Vagina (tissue), 2 donors: ENCODE measurements at places on chromosomes 6 and 20. TPM values are rescaled to one million over a fixed set of nuclear protein-coding genes. Genes with fewer than 3 reads are reported as not detected.

DNA sequence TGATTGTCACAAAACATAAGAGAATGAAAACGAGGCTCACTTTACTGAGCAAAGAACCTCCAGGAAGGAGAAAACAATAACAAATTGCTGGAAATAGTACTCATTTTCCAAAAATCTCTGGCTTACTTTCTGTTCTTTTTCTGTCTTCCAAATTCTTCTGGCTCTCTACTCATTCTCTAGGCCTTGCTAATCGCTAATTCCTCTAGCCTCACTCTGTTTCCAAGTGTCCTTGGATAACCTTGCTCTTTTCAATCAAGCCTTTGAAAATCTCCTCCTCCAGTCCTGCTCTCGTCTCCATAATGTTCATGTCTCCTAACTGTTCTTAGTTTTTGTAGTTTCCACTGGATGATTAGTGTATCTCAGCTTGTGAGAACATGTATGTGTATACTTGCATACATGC lies 96.2 kb upstream of the MAP7 start:
- no peaks in the 10 kb centered on the region for H3K27me3 ChIP-seq
- no peak overlapping the region for H3K27ac ChIP-seq
- no peak overlapping the region for H3K4me3 ChIP-seq

DNA sequence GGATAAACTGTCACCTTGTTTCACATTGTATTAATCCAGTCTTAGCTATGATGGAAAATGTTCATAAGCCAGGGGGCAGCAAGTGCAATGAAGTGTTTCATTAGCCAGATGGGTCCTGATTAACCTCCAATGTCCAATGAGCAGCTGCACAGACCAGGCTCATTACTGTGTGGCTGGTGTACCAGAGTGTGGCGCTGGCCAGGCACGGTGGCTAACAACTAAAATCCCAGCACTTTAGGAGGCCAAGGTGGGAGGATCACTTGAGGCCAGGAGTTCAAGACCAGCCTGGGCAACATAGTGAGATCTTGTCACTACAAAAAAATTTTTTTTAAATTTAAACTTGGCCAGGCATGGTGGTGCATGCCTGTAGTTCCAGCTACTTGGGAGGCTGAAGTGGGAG lies 201.7 kb upstream of the FOXQ1 start:
- no peaks in the 10 kb centered on the region for H3K27me3 ChIP-seq
- no peak overlapping the region for H3K4me3 ChIP-seq
- peaks cover 31% of the 10 kb centered on the region for H3K4me1 ChIP-seq
- H3K36me3 ChIP-seq: no peaks in the 10 kb centered on the region
- DNase-seq: peak; percentile 49

Gene PTK7
- total RNA-seq: 62.1 TPM

Gene TGM3
- 27.7 TPM for total RNA-seq

DNA sequence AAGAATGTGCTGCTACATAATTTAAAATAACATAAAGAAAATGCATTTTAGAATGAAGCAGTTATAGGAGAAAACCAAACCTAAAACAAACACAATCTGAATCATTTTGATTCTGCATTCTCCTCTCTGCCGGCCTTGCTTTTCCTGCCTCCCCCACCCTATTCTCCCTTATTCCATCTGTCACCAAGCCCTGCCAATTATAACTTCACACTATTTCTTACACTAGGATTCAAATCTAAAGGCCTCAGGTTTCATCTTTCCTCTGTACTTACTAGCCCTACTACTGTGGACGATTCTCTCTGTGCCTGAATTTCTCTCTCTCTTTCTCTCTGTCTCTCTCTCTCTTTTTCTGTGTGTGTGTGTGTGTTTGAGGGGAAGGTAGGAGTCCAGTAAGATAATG lies 18.7 kb upstream of the PRIM2 start:
- DNase-seq: no peak
- no peaks in the 10 kb centered on the region for H3K27me3 ChIP-seq
- H3K36me3 ChIP-seq: no peaks in the 10 kb centered on the region
- H3K4me1 ChIP-seq: peaks cover 5% of the 10 kb centered on the region

GRCh38 chr6:134491477-134491876 lies 173.6 kb upstream of the SGK1 start:
- H3K4me3 ChIP-seq: no peak overlapping the region
- H3K36me3 ChIP-seq: no peaks in the 10 kb centered on the region
- peaks cover under 1% of the 10 kb centered on the region for H3K4me1 ChIP-seq
- DNase-seq: no peak

DNA sequence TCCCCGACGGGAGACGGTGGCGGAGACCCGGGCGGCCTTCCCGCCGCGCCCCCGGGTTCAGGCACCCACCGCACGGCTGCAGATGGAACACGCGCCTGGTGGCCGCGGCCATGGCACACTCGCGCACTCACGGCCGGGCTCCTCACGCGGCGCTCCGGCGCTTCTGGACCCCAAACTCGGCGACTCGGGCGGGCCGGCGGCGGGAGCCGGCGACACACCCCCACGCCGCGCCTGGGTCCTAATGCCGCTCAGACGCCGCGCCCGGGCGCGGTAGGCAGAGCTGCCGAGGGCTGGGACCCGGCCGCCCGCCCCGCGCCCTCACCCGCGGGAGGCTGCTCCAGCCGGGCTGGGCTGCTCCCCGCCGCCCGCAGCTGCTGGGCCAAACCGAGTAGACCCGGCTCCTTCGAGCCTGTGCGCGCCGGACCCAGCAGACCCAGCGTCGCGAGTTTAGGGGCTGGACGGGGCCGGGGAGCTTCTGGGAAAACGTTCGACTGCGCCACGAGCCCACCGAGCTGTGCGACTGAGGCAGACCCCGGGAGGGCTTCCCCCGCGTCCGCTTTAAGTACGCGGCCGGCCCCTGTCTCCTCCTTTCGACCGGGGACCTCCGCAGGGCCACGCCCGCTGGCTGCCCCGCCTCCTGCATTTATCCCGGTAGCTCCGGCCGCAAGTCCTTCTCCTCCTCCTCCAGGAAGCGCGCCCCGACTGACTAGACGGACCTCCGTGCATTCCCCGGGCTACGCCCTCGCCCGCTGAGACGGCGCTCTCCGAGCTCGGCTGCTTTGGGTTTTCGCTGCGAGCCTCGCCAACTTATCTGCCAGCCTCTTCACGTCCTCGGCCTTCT lies at the start of gene SLC4A11:
SLC4A11 (minus strand) TSS at position 165 of the 841 bp plus-strand sequence; CDS start at position 112, 53 bp downstream.
- H3K27ac ChIP-seq: no peak within 1 kb of the TSS
- H3K4me3 ChIP-seq: peak within 1 kb of the TSS; percentile 64
- H3K36me3 ChIP-seq: no peaks in the 10 kb centered on the region
- peaks cover 24% of the 10 kb centered on the region for H3K4me1 ChIP-seq
- no peak for DNase-seq

DNA sequence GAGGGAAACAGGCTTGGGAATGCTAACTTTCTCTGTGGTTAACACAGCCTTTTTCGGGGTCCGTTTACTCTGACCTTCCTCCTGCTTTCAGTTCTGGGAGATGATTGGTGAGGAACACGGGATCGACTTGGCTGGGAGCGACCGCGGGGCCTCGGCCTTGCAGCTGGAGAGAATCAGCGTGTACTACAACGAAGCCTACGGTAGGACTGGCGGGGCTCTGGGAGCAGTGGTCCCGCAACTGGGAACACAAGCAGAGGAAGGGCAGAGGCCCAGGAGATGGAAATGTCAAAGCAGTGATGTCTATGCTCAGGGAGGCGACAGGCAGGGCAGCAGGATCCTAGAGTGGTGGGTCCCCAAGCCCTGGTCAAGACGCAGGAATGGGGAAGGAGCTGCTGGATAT lies 3.5 kb downstream of the TUBB1 start:
- no peaks in the 10 kb centered on the region for H3K27me3 ChIP-seq
- peaks cover 12% of the 10 kb centered on the region for H3K4me1 ChIP-seq
- H3K27ac ChIP-seq: no peak overlapping the region
- peaks cover 33% of the 10 kb centered on the region for H3K36me3 ChIP-seq
- peak; percentile 18 for DNase-seq

DNA sequence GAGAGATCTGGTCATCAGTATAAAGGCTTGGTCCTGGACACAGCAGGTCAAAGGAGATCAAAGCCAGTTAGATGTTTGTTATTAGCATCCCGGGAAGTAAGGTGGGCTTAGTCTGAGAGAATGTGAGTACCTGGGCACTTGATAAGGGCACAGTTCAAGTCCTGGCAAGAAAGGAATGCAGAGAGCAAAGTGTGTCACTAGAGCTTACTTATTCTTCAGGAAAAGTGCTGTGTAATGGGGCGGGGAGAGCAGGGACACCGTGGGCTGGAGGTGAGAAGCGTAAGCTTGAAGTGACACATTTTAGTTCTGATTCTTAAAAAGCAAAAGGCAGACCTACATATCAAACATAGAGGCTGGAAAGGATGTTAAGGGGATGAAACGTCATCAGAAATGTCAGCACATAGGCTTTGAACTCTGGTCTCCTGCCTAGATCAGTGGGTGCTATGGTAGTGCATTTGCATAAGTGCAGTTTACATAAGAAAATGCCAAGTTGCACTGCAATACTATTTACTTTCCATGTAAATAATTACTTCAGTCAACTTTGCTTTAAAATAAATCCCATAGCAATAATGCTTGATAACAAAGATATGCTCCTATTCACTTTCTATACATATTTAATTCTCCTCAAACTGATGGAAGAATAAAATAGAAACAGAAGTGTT lies 2.6 kb downstream of the SAMD5 start:
- DNase-seq: no peak
- no peaks in the 10 kb centered on the region for H3K36me3 ChIP-seq
- no peak overlapping the region for H3K4me3 ChIP-seq

DNA sequence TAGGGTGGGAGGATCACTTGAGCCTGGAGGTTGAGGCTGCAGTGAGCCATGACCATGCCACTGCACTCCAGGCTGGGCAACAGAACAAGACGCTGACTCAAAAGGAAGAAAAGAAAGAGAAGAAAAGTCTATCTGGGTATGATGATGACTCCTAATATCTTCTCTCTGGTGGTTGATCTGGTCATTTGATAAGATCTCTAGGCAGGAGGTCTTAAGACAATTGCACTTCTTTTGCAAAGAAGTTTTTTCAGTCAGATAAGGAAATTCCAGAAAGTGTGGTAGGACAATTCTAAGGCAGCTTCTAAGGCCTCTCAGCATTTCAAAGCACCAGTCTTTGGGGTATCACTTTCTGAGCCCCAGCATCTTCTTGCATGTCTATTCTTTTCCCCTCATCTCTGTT lies 7.7 kb upstream of the AIF1 start:
- no peak overlapping the region for H3K4me3 ChIP-seq
- DNase-seq: no peak
- H3K36me3 ChIP-seq: no peaks in the 10 kb centered on the region

DNA sequence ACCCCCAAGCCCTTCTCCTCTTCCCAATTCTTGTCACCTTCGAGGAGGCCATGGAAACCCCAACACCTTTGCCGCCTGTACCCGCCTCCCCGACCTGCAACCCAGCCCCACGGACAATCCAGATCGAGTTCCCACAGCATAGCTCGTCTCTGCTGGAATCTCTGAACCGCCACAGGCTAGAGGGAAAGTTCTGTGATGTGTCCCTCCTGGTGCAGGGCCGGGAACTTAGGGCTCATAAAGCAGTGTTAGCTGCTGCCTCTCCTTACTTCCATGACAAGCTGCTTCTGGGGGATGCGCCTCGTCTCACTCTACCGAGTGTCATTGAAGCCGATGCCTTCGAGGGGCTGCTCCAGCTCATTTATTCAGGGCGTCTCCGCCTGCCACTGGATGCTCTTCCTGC lies 675 bp downstream of the ZBTB9 start:
- no peaks in the 10 kb centered on the region for H3K27me3 ChIP-seq
- H3K36me3 ChIP-seq: peaks cover 15% of the 10 kb centered on the region
- DNase-seq: no peak

GRCh38 chr6:114176726-114177125 lies 166.1 kb downstream of the HS3ST5 start:
- H3K36me3 ChIP-seq: no peaks in the 10 kb centered on the region
- H3K4me3 ChIP-seq: no peak overlapping the region
- H3K4me1 ChIP-seq: no peaks in the 10 kb centered on the region
- no peak overlapping the region for H3K27ac ChIP-seq
- no peak for DNase-seq
- H3K27me3 ChIP-seq: no peaks in the 10 kb centered on the region

DNA sequence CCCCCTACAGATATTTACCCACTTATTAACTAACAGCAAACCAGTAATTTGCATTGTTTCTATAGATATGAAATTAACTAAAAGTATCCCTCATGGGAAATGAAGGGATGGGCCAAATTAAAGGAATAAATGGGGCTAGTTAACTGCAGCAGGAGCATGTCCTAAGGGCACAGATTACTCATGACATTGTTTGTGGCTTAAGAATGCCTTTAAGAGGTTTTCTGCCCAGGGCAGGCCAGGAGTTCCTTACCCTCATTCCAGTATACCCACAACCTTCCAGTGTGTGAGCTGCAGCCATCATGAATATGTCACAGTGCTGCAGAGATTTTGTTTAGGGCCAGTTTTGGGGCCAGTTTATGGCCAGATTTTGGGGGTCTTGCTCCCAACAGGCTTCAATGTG lies 1101.9 kb downstream of the PRIM2 start:
- H3K36me3 ChIP-seq: no peaks in the 10 kb centered on the region
- no peaks in the 10 kb centered on the region for H3K4me1 ChIP-seq
- H3K27ac ChIP-seq: no peak overlapping the region
- no peak for DNase-seq

GRCh38 chr6:33329058-33329457 lies 11.5 kb upstream of the ZBTB22 start:
- H3K27me3 ChIP-seq: no peaks in the 10 kb centered on the region
- no peak overlapping the region for H3K4me3 ChIP-seq
- no peak for DNase-seq
- no peaks in the 10 kb centered on the region for H3K36me3 ChIP-seq
- H3K4me1 ChIP-seq: peaks cover 2% of the 10 kb centered on the region
- H3K27ac ChIP-seq: no peak overlapping the region

Gene ADGB
- not detected for total RNA-seq

Gene ELOVL4
- total RNA-seq: 2.9 TPM

DNA sequence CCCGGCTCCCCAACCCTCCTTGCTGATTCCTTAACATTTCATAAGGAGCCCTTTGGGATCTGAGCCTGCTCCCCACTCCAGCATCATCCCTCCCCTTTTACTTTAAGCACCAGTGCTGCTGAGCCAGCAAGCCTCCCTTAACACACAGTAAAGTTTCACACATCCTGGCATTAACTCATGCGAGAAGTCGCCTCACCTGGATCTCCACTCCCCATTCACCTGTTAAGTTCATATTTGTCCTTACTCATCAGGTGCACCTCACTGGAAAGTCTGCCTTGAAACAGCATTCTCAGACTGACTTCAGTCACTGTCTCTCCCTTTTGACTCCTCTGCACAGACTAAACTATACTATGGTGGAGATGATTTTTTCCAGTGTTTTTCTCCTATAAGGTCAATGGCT lies 47.8 kb upstream of the MAP7 start:
- H3K4me3 ChIP-seq: no peak overlapping the region
- H3K4me1 ChIP-seq: no peaks in the 10 kb centered on the region
- no peak overlapping the region for H3K27ac ChIP-seq
- no peaks in the 10 kb centered on the region for H3K36me3 ChIP-seq
- H3K27me3 ChIP-seq: no peaks in the 10 kb centered on the region

DNA sequence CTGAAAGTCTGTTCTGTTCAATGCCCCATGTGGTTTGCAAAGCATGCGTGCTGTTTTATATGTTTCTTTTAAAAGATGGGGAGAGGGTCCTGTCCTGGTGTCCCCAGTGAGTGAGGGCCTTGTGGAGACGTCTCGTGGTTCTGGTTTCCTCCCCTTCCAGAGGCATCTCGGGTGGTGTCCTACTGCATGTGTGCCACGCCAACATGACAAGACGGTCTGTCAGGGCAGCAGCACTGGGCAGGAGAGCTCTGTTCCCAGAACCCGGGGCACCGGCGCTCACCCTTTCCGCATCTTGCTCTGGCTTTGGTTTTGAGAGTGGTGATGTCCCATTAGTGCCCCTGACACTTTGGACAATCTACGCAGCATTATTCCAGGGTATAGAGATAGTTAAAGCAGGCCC lies 275.6 kb downstream of the CDH4 start:
- no peaks in the 10 kb centered on the region for H3K36me3 ChIP-seq
- H3K27ac ChIP-seq: no peak overlapping the region
- H3K27me3 ChIP-seq: no peaks in the 10 kb centered on the region
